Activated CD4-positive, alpha-beta memory T cell treated with anti-CD3 and anti-CD28 coated beads, Interleukin-2, amount 10 ng/mL, durations not matched to agents 7 days and 5 days (primary cell): ENCODE measurements at places on chromosomes 7 and 10.

GRCh38 chr10:69572159-69573055, 815 bp downstream of the NEUROG3 start:
- DNase-seq: peak; percentile 18

DNA sequence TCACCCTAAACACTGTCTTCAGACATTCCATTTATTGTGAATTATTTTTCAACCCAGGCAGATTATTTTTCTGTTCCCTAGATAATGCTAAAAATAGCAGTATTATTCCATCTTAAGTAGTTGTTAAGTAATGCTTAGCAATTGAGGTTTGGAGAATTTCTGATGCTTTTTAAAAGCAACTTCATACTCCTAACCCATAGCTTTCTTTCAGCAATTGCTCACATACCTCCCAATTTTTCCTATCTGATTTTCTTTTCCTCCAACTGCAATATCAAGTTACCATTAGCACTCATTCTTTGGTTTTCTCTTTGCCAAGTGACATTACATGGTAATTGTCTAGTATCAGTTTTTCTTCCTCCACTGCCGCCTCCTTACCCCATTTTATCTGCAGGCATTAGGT, 104.7 kb downstream of the GPR85 start:
- DNase-seq: no peak

GRCh38 chr10:99374972-99375371, 45.8 kb downstream of the CNNM1 start:
- no peak for DNase-seq

GRCh38 chr7:155919391-155920067, 107.3 kb upstream of the SHH start:
- no peak for DNase-seq

- DNase-seq: no peak
These were observed 196.0 kb downstream of the MAD1L1 start for GRCh38 chr7:2036786-2037185.

DNA sequence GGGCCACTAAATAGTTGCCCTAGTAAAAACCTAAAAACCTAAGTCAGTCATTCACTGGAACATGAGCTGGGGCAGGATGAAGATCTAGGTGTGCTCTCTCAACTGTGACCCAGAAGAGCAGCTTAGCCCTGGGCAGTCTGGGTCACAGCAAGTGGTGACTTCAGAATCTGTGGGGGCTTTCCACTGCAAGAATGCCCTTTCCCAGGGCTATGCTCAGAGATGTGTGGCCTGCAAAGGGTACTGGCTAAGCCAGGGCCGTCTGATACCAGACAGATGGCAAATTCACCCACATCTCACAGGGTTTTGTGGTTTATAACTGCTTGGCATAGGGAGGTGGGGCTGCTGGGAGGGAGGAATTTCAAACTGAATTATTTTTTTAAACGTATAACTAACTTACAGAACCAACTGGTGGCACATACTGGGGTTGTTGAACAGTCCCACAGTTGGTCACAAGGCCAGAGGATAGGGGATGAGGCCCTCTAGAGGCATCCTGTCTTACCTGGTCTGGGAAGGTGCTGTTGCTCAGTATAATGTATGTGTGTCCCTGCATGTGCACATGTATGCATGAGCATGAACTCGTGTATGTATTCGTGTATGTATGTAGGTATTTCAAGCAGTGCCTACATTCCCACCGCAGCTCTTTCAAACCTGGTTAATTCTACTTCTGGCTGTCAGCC, 63.2 kb downstream of the PRPF18 start:
- DNase-seq: no peak

DNA sequence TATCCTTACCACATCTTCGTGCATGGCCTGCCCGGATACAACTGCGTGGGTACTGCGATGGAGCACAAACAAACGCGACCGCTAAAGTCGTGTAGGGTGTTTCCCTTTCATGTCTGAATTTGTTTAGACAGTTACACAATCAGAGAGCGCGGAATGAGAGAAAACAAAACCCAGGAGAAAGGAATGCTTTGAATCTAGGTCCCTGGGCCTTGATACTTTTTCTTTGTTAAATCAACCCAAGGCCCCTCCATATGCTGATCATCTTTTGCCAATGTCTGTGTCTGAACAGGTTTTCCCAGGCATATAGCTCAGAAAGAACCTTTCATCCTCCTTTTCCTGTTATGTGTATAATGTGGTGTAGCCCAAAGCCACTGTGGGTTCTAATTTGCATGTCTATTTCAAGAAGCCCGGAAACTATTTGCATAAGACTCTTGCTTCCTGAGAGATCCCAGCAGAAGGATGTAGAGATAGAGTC, 145.8 kb downstream of the FRMD4A start:
- peak; percentile 71 for DNase-seq
